ENCODE measurements at places on chromosomes 7 and 10.

GRCh38 chr7:142632271-142633134, 116.8 kb upstream of the PRSS1 start:
- peak; percentile 23 for DNase-seq

- no peak for DNase-seq
Measured at GRCh38 chr7:16512097-16512496, 14.5 kb upstream of the LRRC72 start.

DNA sequence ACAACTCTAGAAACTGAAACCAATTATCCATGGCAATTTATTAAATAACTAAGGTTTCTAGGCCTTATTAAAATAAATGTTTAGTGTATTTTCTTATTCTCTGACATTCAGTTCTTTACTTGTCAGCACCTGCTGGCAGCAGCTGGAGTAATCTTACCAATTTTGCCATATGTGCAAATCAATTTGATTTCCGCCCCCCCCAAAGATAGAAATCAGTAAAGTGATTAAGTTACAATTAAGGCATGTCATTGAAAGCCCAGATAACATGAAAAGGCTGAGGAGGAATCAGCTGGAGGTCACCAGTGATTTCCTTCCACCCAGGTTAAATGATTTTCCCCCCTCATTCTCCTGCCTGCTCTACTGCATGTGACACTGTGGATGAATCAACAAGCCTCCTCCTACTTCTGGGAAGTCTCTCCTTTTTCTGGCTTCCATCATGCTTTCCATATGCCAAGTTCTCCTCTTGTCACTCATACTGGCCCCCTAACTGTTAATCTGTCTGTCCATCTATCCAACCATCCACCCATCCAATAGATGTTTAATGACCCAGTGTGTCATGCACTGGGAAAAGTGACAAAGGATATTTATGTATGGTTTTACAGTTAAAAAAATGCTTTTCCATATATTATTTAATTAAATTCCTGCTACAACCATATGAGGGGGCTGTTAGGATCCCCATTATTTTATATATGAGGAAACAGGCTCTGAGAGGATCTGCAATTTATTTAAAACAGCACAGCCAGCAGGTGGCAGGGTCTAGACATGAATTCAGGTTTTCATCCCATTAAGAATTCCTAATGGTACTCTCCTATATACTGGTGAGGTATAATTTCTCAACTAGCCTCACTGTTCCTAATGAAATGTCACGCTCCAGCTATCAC, 116.5 kb downstream of the ATXN7L1 start:
- no peak for DNase-seq

GRCh38 chr7:18200855-18201254, 173.2 kb upstream of the PRPS1L1 start:
- DNase-seq, result no peak

DNA sequence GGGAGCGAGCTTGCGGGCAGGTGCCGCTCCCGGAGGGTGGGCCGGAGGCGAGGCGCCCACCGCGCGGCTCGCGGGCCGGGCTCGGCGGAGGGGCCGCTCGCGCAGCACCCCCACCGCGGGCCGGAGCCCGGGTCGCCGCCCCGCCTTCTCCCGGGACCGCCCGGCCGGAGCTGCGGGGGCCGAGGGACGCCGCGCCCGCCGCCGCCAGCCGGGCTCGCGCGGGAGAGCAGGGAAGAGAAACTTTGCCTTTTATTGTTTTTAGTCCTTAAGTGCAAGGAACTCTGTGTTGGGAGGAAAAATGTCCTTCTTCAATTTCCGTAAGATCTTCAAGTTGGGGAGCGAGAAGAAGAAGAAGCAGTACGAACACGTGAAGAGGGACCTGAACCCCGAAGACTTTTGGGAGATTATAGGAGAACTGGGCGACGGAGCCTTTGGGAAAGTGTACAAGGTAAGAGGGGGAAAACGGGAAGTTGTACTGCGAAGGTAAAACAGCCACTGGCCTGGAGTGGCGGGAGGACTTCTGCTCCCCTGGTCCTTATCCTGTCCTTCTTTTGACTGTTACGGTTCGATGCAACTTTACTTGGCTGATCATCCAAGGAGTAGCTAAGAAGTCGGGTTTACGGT, 620 bp downstream of the SLK start:
- DNase-seq, result no peak

- no peak for DNase-seq
Measured at GRCh38 chr7:129452589-129453231, 18.5 kb downstream of the STRIP2 start.

- DNase-seq, result no peak
Measured at GRCh38 chr10:123945325-123945920, 53.8 kb upstream of the CPXM2 start.

DNA sequence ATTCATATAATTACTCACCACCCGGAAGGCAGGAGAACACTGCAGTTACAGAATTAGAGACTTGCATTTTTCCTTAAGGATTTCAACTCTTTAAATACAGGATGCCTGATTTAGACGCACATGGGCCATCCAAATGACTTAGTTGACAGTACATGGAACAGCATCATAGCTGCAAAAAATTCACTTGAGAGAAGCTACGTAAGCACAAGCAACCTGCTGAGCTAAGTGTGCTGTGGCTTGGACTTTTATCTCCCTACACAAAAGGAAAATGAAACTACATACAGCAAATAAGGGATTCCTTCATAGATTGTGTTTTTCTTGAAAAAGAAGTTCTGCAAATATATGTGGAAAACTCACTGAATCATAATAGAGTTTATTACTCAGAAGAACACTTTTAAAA, 152.6 kb downstream of the POU6F2 start:
- DNase-seq, result no peak

DNA sequence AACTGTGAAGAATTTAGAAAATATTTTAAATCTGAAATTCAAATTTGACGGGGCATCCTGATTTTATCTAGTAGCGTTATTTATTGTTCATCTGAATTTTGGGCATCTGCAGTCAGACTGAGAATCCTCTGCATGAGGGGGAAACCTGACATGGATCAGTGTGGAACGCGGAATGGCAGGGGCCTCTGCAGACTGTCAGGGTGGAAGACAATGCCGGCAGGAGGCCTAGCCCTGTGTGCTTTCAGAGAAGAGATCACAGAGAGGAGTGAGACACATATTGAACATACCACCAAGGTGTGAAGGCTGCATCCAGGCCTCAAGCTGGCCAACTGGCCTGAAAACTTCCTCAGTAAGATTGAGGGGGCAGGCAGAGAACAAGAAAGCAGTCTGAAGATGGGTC, 921.1 kb upstream of the GHITM start:
- DNase-seq, result no peak

DNA sequence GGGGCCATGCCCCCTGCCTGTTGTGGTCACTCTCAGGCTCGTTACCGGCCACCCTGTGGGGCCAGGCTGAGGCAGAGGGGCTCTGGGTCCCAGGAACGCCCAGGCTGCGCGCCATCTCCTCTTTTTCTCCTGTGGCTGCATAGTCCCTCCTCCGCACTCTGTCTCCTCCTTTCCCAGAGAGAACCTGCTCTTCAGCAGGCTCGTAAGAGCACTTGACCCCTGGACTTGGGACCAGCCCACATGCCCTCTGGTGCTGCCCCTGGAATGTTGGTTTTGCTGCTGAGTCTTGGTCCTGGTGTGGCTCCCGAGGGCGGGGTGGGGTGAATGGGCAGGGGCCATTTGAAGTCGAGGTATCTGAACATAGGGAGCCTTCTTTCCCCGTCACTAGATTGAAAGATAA, 6.6 kb upstream of the BHLHA15 start:
- DNase-seq, result no peak

- no peak for DNase-seq
Measured at GRCh38 chr7:23469150-23469960, 936 bp downstream of the IGF2BP3 start.

GRCh38 chr10:79422178-79422892, 23.1 kb downstream of the ZCCHC24 start:
- no peak for DNase-seq

- no peak for DNase-seq
Measured at GRCh38 chr10:5373891-5374611, 9.3 kb downstream of the UCN3 start.

- DNase-seq, result no peak
Measured at GRCh38 chr10:6140965-6141295, 52.1 kb downstream of the RBM17 start.

- no peak for DNase-seq
Measured at GRCh38 chr7:41878309-41879295, 175.7 kb upstream of the INHBA start.

DNA sequence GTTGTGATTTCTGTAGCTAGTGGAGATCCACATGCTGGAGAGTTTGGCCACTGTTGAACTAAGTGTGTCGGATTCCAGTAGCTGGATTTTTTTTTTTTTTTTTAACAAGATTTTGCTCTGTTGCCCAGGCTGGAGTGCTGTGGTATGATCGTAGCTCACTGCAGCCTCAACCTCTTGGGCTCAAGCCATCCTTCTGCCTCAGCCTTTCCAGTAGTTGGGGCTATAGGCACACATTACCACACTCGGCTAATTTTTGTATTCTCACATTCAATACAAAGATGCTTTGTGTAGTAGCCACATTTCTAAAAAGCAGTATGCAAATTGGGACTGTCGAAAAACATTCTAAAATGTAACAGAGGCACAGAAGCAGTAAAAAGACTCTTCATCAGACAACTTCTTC, 63.5 kb downstream of the RABGEF1 start:
- no peak for DNase-seq

GRCh38 chr10:104844073-104844472, 203.0 kb downstream of the SORCS3 start:
- no peak for DNase-seq

GRCh38 chr10:120574981-120575380, 118.0 kb downstream of the PLPP4 start:
- DNase-seq, result no peak

- DNase-seq, result no peak
Measured at GRCh38 chr7:66352071-66352470, 146.9 kb downstream of the TPST1 start.

- no peak for DNase-seq
Measured at GRCh38 chr7:24981171-24981951, 1.4 kb upstream of the OSBPL3 start.

DNA sequence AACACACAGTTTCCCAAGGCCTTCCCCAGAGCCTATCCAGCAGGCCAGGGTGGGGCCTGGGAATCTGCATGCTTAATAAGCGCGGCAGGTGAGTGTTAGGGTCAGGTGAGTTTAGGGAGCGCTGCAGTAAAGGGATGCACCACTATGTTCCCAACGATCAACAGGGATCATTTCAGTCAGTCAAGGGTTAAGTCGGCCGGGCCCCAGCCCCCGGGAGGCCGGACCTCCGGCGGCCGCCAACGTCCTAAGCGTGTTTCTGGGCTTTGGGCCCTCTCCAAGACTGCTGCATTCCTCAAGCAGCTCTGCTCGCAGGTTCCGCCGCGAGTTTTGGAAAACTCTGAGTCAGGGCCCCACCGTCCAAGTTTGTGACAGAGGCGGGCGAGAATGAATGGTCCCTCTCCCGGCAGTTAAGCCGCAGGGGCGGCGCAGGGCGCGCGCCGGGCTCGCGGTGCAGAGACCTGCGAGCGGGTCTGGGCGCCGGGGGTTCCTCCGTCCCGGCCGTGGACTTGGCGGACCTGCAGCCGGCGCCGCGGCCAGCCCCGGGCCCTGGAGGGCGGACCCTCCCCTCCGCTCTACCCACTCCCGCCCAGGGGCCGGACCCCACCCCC, 81.6 kb downstream of the ARHGAP22 start:
- DNase-seq, result no peak

DNA sequence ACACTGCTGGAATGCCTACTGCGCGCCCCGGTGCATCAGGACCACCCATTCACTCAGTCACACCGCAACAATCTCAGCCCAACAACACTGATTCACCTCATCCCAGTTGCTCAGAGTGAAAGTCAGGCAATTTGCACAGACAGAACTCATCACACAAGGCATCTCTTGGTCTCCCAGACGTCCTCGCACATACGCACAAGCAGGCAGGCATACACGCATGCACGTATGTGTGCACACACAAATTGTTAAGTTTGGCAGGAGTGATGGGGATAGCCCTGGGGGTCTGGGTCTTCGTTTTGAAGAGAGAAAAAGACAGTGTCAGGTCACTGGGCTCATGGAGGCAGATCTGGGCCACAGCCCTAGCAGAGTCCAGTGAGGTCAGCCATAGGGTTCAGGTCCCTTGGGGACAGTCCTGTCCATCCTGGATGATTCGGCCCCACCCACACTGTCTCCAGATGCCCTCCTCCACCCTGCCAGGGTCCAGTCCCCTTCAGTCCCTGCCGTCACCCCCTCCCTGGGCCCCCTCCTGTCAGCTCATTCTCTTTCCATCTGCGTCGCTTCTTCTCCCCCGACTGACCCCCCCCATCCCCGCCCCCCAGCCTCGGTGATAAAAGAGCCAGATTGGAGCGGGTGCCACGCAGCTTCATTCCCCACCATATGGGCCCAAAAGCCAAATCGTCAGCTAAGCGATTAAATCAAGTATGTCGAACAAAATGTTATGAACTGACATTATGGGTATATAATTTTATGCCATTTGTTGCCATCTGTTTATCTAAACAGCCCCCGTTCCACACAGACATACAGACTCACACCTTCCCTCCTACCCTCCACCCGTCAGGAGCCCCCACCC, 48.5 kb upstream of the SLF2 start:
- no peak for DNase-seq

- no peak for DNase-seq
Measured at GRCh38 chr7:146319629-146320028, 203.0 kb downstream of the CNTNAP2 start.

GRCh38 chr10:44017483-44018145, 367.3 kb downstream of the CXCL12 start:
- DNase-seq, result no peak

GRCh38 chr10:48745662-48746245, 61.1 kb downstream of the WDFY4 start:
- DNase-seq, result no peak

GRCh38 chr10:87642988-87643387, 16.7 kb upstream of the PAPSS2 start:
- DNase-seq, result no peak

GRCh38 chr7:30303312-30304039, 19.1 kb downstream of the ZNRF2 start:
- no peak for DNase-seq

DNA sequence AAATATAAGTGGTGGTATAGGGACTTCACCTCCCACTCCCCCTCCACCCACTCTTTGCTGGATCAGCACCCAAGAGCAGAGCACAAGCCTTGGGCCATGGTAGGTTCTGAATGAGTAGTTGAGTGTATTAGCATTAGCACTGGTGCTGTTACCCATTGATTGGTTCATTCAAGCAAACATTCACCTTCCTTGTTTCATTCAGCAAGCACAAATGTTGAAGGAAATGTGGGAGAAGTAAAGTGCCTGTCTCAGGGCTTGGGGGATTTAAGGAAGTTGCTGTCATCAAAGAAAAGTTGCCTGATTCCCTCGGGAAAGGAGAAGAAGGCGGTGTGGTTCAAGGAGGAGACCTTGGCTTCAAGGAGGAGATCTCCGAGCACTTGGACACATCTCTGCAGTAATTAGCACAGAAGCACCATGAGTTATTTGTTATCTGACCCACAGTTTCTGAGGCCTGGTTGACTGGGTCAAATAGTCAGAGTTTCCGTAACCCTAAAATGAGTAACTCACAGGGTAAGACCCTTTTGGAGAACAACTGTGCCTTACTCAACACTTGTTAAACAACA, 17.3 kb downstream of the IL2RA start:
- DNase-seq, result no peak
